ENCODE measurements at places on chromosomes 7 and 10.
A peak's percentile ranks its signal among the peaks of the same experiment; 100 is the strongest.

DNA sequence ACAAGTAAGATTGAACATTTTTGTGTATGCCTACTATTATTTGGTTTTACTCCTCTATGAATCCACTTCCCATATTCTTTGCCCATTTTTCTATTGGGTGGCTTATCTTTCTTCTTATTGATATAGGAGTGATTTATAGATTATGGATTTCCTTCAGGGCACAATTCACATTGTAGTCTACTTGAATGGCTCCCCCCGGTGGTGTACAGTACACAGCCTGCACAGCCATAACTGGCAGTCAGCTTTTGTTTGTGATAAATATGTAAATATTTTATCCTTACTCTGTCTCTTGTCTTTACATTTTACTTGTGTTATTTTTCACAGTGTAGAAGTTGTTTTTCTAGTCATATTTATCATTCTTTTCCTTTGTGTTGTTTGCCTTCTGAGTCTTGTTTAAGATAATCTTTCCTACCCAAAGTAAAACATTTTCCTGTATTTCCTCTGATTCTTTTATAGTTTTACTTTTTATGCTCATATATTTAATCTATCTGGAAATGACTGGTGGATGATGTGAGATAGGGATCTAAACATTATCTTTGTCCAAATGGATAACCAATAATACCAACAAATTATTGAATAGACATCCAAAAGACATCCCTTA lies 23.9 kb upstream of the CALD1 start:
- no peak for DNase-seq

DNA sequence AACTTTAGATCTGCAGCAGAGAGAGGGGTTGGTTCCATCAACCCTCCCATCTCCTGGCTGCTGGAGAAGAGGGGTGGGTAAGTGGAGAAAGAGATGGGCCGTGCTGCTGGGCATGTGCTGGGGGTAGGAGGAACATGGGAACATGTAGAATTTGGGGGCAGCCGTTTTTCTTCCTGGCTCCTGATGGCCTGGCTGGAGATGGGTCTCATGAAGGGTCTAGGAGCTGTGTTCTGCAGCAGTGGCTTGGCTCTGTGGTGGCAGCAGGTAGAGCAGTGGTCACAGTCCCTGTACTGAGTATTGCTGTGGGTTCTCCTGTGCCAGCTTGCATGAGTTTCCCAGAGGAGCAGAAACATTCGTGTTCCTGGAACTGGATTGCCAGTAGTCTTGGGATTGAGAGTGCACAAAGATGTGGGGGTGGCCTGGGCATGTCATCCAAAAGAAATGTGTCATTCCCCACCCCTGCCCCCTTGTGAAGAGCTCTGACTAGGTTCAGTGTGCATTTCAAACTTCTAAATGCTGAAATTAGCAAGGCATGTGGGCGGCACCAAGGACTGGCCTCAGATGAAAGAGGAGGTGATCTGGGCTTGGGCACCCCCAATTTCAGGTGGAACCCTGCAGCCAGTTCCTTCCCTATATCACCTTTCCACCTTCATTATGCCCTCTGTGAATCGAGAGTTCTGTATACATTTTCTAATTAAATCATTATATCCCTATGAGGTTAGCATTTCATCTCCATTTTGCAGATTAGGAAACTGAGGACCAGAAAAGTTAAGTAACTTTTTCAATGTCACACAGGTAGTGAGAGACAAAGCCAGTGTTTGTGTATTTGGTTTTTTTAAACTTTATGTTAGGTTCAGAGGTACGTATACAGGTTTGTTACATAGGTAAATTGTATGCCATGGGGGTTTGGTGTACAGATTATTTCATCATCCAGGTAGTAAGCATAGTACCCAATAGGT lies 2.1 kb downstream of the CHST3 start:
- peak; percentile 80 for DNase-seq

- peak; percentile 26 for DNase-seq
Observed at GRCh38 chr7:25216837-25217236, 11.4 kb downstream of the NPVF start.

GRCh38 chr10:101000915-101001658 lies 1.5 kb downstream of the LZTS2 start:
- peak; percentile 77 for DNase-seq

DNA sequence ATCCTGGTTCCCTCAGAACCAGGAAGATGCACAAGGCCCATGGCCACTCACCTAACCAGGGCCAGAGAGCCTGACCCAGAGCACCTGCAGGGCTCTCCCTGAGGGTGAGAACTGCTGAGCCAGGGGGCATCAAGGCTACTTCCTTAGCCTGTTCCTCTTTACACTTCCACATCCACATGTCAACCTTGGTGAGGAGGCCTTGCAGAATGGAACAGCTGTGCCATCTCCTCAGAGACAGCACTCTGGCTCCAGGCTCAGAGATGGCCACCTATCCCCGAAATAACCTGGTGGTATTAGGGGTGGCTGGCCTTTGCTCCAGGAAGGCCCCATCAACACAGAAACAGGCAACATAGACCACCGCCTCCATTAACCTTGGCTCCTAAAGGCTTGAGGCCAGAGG lies 473.0 kb downstream of the RPS24 start:
- DNase-seq = no peak

Measured in RCC 7860 (cell line).